NCI-H526 treated with DMSO at 0.1 percent for 48 hours (cell line): ENCODE measurements at places on chromosomes 11 and 22.
A peak's percentile ranks its signal among the peaks of the same experiment; 100 is the strongest.

DNA sequence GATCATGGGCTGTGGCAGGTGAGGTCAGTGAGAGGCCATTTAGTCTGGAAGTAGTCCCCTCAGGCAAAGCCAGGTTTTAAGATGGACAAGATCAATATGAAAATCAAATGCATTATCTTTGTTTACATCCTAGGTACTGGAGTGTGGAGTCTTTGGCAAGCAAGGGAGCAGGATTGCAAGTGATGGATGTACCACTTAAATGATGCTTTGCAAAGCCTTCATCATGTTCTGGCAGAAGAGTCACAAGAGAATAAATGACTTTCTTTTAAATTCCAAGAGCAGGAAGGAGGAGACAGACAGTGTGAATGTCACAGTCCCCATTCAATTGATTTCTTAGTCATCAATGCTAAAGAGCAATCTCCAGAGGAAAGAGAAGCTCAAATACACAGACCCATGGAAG is 908.3 kb downstream of the FAM181B start:
- no peak for DNase-seq

DNA sequence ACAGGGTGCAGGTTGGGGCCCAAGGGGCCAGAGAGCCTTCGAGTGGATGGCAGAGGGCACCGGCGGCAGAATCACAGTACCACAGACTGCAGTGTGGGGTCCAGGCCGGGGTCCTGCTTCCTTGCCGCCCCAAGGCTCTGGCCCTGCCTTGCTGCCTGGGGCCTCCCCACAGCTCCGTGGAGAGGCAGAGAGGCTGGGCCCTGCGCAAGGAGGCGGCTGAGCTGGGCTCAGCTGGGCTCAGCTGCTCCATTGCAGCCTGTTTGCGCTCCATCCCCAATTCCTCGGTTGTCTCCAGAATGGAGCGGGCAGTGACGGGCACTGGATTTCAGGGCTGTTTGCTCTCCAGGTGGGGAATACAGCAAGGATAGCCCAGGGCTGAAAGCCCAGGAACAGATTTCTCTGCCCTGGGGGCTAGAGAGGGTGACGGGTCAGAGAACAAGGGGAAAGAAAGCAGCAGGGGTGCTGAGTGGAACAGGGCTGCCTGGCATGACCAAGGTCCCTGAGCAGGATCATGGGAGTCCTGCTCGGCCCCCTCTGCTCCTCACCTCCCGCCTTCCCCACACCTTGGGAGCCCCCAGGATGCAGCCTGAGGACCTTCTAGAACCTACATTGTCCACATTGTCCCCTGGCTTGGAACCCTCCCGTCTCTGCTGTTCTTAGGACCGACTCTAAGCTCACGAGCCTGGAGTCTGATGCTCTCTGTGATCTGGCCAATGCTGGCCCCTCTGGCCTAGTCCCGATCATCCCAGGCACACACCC is 18.9 kb downstream of the MRGPRG start:
- DNase-seq, result no peak

DNA sequence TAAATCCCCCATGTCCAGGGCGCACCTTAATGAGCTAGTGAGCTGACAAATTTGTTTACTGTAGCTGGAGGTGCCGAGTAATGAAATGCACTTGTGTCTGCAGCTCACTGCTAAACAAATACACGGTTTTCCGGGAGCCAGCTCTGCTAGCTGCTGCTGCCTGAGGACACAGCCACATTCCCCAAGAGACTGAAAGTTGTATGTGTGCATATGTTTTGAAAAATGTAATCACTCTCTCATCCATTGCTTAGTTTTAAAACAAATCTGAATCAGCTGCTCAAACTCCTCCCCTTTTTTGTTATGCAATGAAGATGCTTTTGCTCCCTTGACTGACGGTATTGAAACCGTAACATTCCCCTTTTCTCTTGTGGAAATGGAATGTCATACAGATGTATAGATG is 62.4 kb upstream of the NNMT start:
- DNase-seq, result peak; percentile 91

- no peak for DNase-seq
Observed at GRCh38 chr11:105229761-105230160, 90.2 kb upstream of the CARD18 start.

- no peak for DNase-seq
Observed at GRCh38 chr11:75767228-75767572, 1.4 kb upstream of the DGAT2 start.

DNA sequence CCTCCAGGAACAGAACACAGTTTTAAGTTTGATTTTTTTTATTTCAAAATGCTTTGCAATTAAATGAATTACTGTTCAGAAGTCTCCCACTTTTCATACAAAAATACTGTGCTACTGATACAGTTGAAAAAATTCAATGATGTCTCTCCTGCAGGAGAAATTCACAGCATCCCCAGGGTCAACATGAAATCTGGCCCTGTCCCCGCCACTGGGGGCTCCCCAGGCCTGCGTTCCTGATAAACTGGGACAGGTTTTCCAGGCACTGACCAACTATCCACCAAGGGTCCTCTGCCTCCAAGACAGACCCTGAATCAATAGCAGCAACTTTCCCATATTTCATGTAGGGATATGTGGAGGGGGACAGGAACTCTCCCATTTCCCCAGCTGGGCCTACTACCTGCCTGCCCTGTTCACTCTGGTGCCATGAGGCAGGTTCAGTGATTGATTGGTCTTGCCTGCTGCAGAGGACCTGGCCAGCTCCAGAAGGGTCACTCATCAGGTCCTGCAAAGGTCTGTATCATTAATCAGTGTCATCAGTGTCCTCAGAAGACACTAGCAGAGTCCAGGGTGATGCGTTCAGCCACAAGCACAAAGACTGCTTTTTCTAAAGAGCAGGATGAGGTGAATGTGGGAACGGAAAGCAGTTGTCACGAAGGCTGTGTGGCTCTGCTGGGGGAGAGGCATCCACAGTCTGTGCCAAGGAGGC is 43.4 kb downstream of the PISD start:
- DNase-seq, result no peak

DNA sequence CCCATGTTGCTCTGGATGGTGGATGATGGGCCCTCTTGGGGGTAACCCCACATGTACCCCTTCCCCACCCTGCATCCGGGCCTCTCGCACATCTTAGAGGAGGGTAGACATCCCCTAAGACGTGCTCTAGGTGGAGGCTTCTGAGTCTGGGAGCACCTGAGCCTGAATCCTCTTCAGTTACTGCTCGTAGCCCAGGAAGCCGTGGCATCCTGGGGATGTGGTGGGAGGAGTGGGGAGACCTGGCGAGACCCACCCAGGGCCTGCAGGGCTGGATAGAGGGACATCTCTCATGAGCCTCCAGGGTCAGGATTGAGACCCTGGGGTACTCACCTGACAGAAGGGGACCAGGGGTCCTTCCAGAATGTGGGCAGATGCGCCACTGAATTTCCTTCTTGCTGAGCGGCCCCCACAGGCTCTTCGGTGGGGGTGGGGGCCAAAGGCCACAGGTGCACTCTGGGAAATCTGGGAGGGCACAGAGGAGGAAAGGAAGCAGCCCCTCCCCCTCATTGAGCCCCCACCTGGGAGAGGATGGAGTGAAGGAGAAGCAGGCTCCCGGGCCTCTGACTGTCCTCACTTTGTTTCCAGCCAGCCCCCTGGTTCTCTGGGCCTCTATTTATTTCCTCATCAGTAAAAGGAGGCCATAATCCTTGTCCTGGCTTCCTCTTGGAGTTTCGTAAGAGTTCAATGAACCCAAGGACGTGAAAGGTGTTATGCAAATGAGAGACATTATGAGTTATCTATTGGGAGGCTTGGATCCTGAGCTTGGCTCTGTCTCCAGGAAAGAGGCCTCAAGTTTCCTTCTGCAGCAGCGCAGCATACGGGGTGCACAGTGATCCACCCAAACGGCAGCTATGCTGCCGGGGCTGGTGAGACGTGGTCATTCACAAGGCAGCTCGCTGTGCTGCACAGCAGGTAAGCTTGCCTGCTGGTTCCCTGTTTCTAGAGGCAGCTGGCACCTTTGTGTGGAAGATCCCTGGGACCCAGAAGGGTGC is 31.2 kb downstream of the KCNJ4 start:
- DNase-seq, result peak; percentile 15

GRCh38 chr11:75239531-75240290 is 863 bp upstream of the TPBGL start:
- DNase-seq, result no peak

DNA sequence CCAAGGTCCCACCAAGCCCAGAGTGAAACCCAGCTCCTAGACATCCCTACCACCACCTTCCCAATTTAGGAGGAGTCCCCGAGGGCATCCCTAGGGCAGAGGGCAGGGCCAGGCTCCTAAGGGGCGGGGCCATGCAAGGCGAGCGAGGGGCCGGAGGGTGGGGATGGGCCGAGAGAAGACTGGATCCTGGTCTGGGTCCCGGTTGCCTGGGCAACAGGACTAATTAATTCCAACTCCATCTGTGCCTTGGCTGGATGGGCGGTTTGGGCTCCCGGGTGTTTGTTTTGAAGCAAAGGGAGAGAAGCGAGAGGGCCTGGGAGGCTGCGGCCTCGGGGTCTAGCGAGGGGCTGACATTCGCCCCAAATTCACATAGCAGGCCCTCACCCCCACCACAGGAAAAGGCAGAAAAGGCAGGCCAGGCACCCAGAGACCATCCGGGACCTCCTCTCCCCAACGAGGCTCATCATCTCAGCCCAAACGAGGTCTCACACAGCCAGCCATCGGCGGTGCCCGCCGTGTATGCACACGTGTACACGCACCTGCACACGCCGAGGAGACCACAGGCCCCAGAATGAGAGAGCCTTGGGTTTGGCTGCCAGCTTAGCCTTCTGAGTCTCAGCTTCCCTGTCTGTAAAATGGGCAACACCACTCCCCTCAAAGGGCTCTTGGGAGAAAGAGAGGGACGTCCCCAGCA is 23.9 kb downstream of the ELFN2 start:
- peak; percentile 74 for DNase-seq

DNA sequence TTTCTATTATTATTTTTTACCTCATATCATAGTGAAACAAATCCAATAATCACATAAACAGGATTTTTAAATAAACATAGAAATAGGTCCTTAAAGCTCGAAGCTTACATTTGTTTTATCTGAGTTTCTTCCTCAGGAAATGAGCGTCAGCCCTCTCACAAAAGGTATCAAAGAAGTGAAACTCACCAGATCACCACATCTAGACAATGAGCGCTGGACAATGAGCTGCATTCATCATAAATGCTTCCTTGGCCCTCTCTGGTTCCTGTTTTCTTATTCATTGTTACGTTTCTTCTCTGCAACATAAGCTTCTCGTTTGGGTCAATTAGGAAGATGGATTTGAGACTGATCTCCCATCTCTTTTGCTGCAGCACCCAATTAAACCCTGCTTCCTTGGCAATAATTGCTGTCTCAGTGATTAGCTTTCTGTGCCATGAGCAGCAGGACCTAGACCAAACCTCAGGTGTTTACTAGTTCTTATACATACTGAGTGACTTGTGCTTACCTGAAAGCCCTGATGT is 649.9 kb upstream of the LUZP2 start:
- DNase-seq, result no peak

- DNase-seq, result no peak
Observed at GRCh38 chr22:37195921-37196320, 7.9 kb upstream of the C1QTNF6 start.

GRCh38 chr22:23784215-23784732 is 2.5 kb upstream of the SMARCB1 start:
- no peak for DNase-seq

GRCh38 chr11:12090061-12090591 is 20.3 kb upstream of the MICAL2 start:
- DNase-seq, result no peak

GRCh38 chr11:115918576-115918975 is 414.4 kb upstream of the CADM1 start:
- no peak for DNase-seq

DNA sequence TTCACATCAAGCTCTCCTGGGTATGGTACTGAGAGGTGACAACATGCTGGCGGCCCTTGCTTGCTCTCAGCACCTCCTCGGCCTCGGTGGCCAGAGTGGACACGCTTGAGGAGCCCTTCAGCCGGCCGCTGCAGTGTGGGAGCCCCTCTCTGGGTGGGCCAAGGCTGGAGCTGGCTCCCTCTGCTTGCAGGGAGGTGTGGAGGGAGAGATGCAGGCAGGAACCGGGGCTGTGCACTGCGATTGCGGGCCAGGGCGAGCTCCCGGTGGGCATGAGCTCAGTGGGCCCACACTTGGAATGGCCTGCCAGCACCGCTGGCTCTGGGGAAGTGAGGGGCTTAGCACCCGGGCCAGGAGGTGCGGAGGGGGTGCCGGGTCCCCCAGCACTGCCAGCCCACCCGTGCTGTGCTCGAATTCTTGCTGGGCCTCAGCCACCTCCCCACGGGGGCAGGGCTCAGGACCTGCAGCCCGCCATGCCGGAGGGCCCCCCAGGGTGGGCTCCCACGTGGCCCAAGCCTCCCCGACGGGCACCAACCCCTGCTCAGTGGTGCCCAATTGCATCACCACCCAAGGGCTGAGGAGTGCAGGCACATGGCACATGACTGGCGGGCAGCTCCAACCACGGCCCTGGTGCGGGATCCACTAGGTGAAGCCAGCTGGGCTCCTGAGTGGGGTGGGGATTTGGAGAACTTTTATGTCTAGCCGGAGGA is 106.2 kb downstream of the RAB38 start:
- no peak for DNase-seq

GRCh38 chr11:25065746-25066145 is 568.9 kb downstream of the LUZP2 start:
- peak; percentile 44 for DNase-seq

DNA sequence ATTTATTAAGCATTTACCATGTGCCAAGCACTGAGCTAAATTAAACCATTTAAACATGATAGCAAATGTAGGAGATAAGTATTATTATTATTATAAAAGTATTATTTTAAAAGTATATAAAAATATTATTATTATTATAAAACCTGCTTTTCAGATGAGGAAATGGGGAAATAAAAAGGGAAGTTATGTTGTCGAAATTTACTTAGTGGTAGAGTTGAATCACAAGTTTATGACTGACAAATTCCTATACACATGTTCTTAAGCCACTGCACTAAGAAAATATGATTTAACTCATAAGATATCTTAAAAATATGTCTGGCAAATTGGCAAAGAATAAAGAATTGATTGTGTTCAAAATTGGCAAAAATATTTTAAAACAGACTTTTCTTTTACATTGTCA is 53.8 kb downstream of the CASP12 start:
- DNase-seq, result no peak

DNA sequence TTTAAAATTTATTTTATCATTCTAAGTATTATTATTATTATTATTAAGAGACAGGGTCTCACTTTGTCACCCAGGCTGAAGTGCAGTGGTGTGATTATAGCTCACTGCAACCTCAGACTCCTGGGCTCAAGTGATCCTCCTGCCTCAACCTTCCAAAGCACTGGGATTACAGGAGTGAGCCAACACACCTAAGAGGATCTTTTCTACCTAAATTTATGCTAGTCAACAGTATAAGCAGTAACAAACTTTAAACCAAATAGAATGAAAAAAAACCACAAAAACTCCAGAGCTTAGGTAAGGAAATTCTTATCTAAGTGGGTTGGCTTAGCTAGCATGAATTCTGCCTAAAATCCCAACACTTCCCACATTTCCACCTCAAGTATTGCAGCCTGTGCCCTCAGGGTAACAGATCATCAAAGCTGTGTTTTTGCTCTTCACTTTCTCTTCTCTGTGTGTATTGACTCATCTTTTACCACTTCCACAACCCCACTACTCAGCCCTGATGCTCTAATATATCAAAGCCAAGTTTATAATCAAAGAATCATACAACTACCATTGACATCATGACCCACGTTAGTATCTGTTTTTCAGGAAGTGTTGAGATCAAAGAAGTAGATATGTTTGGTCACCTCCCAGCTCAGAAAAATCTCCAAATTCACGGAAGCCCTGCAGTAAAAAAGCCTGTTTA is 93.7 kb upstream of the SPON1 start:
- DNase-seq, result no peak

- DNase-seq, result no peak
Observed at GRCh38 chr11:67421430-67422031, 6.1 kb downstream of the CARNS1 start.

- no peak for DNase-seq
Observed at GRCh38 chr22:26565181-26565580, 24.8 kb downstream of the TPST2 start.

- DNase-seq, result no peak
Observed at GRCh38 chr11:76277298-76278175, 71.2 kb upstream of the WNT11 start.
